ENCODE measurements at places on chromosomes 5 and 9.

- DNase-seq = no peak
These were observed 43.2 kb upstream of the RICTOR start for GRCh38 chr5:39117401-39117800.

GRCh38 chr5:101653996-101654395, 642.1 kb downstream of the SLCO4C1 start:
- DNase-seq = no peak

DNA sequence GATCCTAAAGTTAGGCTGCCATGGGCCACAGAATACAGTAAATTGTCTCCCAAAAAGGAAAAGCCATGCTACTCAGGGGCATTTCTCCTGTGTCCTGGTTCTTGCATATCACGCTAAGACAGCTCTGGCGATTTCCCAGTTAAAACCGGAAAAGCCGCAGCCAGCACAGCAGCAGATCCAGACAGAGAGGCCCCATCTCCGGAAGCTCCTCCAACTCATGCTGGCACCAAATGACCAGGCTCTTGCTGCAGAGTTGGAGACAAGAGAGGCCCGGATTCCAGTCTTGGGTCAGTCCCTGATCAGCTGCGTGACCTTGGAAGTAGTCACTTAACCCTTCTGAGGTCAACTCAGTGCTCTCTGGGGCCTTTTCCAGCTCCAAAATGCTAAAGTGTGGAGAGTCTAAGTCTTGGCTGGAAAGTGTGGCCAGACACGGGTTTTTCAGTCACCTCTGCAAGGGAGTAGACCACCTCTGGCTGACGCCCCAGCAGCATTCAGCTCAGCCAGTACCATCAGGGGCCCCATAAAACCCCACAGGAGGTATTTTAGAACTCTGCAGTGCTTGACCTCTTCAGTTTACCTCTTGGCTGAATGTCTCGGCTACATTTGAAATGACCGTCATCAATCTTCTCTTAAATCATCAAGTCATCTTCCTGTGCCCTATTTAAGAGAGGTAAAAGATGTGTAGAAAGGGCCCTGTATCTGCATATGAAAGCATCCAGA, 16.2 kb downstream of the GDNF start:
- no peak for DNase-seq

DNA sequence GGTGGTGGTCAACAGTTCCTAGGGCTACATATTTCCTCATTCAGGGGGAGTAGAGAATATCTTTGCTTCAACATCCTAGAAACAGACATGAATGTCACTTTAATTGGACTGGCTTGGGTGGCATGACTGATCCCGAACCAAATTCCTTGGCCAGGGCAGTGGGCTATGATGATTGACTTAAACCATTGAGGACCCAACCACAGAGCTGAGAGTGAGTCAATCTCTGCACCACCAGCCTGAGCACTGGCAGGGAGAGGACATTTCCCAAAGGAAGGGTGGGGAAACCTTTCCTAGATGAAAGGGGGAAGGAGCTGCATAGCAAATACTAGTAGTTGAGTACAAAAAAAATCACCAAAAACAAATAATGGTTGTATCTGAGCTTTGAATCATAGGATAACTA, 52.8 kb upstream of the ENTREP1 start:
- no peak for DNase-seq

DNA sequence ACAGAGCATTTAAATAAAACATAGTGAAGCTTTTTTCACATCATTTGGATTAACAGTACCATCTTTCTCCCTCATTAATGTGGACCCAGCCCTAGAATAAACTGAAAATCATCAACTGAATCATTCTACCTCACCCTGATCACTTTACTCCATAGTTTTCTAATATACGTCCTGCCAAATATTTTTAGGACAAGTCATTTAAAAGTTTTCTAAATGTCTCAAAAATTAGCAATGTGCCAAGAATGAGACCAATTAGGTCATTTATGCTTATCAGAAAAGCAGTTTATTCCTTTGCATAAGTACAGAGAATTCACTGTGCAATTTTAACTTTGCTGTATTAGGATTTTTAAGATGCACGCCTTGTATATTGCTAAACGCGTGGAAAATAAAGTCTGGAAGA, 284.4 kb downstream of the PIK3R1 start:
- DNase-seq = no peak

- DNase-seq = no peak
These were observed 438.8 kb upstream of the SEMA6A start for GRCh38 chr5:117013280-117013877.

Measured in GM23338 (cell line).